ENCODE measurements at places on chromosomes 6 and 20. TPM values are rescaled to one million over a fixed set of nuclear protein-coding genes. Genes with fewer than 3 reads are reported as not detected.

DNA sequence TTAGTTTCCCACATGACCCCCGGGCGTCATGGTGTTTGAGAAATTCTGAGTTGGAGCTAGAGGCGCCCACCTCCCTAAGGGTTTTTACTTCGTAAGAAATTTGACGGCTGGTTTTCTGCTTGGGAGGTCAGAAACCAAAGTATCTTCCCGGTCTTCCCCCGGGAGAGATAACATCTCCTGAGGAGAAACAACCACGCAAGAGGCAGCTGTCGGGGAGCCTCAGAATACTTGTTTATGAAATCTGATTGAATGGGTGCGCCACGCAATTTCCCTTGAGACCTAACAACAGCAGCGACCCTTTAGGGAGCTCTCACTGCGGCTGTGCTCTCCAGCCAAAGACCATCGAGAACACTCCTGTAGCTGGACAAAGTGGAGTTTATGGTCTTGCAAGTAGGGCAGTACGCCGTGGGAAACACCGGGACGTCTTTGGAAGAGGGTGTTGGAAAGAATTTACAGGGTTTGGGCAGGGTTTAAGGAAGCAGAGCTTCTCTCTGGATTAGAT lies 608 bp upstream of the EIF2S2 start:
- peak; percentile 13 for DNase-seq

Gene CDSN
- polyA plus RNA-seq: not detected

Gene FBXO30
- 3.5 TPM for polyA plus RNA-seq

GRCh38 chr20:45347297-45347935 lies 808 bp downstream of the SDC4 start:
- DNase-seq: no peak

DNA sequence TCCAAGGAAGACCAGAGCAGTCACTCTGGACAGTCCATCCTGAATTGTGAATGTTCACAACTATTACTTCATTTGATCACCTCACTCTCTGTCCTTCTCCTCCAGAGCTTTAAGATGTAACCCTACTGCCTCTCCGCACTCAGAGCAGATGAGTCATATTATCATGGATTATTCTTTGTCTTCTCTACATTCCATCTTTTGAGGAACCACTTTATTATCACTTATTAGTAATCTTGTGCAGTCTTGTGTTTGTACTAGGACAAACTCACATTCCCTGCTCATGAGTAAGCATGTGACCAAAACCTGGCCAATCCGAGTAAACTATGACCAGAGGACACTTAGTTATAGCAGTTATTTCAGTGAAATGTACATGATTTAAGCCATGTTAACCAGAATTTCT lies 401.5 kb upstream of the ADGRB3 start:
- no peak for DNase-seq

- DNase-seq: no peak
Measured at GRCh38 chr6:33748841-33749240, 2.1 kb upstream of the IP6K3 start.

GRCh38 chr6:41654151-41654697 lies 16.0 kb downstream of the MDFI start:
- DNase-seq: no peak

DNA sequence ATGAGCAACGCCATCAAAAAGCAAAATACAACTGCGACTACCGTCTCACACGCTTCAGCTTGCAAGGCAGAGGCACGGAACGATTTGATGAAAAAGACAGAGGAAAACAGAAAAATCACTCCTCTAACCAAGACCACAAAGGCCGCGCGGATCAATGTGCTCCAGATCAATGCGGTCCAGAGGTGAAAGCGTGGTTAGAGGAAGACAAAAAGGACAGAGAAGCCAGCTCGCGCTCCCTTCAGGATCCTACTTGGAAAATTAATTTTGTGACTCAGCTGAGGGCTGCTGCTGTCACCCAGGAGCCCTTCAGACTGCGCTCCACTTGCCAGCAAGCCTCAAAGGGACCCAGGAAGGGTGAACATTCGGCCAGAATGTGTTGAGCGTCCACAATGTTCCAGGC lies 140.2 kb upstream of the RPS6KA2 start:
- DNase-seq: no peak

Gene PTCRA
- not detected for polyA plus RNA-seq

Gene STX11
- 0.90 TPM for polyA plus RNA-seq

Gene MACROD2
- polyA plus RNA-seq: 1.3 TPM

GRCh38 chr20:19527509-19527908 lies 230.5 kb upstream of the RIN2 start:
- no peak for DNase-seq

Gene PLA2G7
- not detected for polyA plus RNA-seq

- DNase-seq: no peak
Measured at GRCh38 chr6:7147051-7147671, 39.4 kb downstream of the RREB1 start.

DNA sequence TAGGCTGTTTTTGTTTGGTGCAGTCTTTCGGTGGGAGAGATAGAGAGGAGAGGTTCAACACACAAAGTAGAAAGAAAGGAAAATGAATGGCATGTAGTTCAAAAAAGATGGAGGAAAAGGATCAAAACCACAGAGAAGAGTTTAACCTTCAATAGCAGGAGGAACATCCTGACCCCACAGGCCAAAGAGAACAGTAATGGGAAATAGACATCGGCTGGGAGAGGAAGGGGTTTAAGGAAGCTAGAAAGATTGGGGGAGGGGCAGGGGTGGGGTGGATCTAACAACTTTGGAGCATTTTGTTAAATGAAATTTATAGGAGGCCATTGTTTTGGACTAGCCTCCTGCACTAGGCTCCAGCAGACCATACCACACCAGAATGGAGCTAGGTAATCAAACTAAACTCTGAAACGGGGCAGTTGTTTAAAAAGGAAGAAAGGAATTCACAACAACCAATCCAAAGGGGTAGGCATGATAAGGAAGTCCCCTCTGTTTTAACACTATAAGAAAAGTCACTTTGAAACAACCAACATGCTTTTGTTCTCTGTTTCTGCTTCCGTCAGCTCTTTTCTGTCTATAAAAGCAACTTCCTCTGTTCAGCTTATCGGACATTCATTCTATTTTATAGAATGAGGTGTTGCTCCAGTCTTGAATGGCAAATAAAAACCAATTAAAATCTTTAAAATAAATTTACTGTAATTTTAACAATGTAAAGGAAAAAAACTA lies 82.6 kb downstream of the EPB41L2 start:
- no peak for DNase-seq

- DNase-seq: peak; percentile 39
Measured at GRCh38 chr6:52417675-52418111, 2.4 kb upstream of the EFHC1 start.

Gene AGER
- polyA plus RNA-seq: 2.6 TPM

- no peak for DNase-seq
Measured at GRCh38 chr20:60060593-60060992, 102.4 kb downstream of the CDH26 start.

DNA sequence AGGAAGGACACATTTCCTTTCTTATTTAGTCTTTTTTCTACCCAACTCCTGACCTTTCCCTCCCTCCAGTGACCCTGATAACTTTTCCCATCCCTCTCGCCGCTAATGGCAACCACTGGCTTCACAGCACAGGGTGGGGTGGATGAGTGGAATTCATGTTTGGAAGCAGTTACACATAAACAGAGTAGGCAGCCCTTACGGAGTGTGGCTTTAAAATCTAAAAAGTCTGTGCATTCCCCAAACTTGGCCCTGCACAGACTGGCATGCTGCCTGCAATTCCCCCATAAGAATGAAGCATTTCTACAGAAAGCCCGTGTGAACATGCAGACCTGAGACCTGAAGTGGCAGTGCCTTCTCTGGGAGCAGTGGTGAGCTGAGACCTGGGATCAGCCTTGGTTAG lies 275.9 kb upstream of the PRND start:
- DNase-seq: no peak

- no peak for DNase-seq
Measured at GRCh38 chr20:62952968-62953838, 694 bp downstream of the SLC17A9 start.

Gene GPSM3
- polyA plus RNA-seq: 13.3 TPM

DNA sequence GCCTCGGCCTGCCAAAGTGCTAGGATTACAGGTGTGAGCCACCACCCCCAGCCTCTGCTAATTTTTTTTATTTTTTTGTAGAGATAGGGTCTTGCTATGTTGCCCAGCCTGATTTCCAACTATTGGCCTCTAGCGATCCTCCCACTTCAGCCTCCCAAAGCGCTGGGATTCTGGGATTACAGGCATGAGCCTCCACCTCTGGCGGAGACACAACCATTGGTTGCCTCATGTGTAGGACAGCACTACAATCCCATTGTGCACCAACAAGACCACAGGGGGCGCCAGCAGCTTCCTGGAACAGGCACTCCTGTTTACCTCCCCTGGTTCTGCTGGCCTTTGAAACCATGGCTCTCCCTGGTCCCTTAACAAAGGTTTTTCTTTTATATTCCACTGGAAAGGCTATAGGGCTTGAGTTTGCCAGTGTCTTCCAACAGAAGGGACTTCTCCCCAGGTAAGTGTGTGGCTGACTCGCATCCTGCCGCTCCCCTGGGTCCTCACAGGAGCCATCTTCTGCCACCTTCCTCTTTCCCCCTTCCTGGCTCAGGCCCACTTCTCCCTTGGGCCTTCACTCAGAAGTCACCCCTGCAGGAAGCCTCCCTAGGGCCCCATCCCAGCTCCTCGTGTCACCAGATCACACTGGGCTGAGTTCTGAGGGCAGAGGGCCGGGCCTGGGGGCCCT lies 39.2 kb upstream of the TLDC2 start:
- no peak for DNase-seq

DNA sequence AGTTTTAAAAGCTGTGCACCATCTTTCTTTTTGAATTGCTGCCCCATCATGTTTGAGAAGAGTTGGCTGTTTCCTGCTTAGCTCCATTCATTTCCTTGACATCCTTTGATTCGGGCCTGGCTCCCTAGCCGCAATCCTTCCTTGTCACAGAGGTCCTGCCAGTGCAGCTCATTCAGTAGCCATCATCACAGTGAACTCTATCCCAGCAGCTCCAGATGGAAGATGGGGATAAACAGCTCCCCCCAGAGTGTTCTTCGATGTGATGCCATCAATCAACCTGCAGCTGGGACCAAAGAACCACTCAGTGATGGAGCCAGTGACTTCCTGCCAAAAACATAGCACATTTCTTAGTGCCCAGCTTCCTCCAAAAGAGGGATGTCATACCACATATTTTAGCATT lies 158.8 kb downstream of the FRK start:
- no peak for DNase-seq

- DNase-seq: peak; percentile 49
Measured at GRCh38 chr20:10540636-10541493, 105.8 kb downstream of the SLX4IP start.

Gene E2F3
- polyA plus RNA-seq: 7.0 TPM

Gene PNPLA1
- polyA plus RNA-seq: not detected

Gene SDCBP2
- 6.2 TPM for polyA plus RNA-seq

Gene ERMARD
- 31.8 TPM for polyA plus RNA-seq

Gene PXDC1
- polyA plus RNA-seq: 24.0 TPM

GRCh38 chr6:225907-226306 lies 66.4 kb upstream of the DUSP22 start:
- no peak for DNase-seq

GRCh38 chr6:113449051-113449450 lies 408.1 kb upstream of the MARCKS start:
- no peak for DNase-seq

GRCh38 chr20:33566781-33567603 lies 77.1 kb downstream of the CBFA2T2 start:
- no peak for DNase-seq

DNA sequence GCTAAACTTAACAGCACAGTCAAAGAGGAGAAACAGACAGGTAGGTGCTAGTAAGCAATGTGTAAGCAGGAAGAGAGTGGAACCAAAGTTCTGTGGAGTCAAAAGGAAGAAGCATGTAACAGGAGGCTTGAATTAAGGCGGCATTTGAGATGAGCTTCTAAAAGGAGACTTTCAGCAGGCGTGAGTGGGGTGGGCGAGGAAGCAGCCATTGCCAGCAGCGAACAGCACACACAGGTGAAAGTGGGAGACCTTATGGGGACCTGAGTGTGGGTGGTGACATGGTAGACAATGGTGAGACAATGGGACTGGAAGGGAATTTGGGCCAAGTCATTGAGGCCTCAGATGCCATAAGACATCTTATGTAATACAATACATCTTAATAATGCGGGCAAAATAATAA lies 195.0 kb downstream of the PAX1 start:
- DNase-seq: no peak

Gene PLCB1
- polyA plus RNA-seq: 13.5 TPM

- DNase-seq: no peak
Measured at GRCh38 chr6:34583461-34583860, 27.3 kb upstream of the SPDEF start.

GRCh38 chr6:112502351-112503090 lies 155.4 kb downstream of the RFPL4B start:
- DNase-seq: no peak

Data from BJ (cell line).